ENCODE measurements at places on chromosomes 7 and 10.

DNA sequence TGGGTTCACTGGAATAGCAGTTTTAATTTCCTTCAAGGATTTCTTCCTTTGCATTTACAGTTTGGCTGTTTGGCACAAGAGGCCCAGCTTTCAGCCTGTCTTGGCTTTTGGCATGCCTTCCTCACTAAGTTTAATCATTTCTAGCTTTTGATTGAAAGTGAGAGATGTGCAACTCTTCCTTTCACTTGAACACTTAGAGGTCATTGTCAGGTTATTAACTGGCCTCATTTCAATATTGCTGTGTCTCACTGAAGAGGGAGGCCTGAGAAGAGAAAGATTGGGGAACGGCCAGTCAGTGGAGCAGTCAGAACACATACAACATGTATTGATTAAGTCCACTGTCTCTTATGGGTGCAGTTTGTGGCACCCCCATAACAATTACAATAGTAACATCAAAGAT is 33.9 kb downstream of the PTTG1IP2 start:
- no peak for DNase-seq

DNA sequence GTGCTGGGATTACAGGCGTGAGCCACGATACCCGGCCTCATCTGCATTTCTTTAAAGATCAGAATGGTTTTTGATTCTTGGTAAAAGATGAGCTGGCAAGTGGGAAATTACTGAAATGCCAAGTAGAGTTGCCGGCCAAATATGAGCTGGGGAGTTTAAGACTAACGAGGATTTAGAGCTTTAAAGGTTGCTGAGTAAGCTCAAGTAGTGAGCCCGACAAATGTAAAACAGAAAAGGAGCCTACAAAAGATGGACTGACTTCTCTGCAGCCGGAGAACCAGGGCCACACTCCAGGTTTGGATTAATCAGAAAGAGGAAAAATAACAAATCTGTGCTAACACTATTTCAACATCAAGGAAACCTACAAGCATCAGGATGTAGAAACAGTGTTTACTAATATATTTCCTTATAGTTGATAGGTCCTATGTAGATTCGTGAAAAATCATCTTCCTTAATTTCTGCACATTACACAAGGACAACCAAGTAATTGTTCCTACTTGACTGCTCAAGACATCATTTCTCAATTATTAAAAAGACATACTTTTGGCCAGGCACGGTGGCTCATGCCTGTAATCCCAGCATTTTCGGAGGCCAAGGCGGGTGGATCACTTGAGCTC is 49.6 kb downstream of the MPP7 start:
- no peak for DNase-seq

DNA sequence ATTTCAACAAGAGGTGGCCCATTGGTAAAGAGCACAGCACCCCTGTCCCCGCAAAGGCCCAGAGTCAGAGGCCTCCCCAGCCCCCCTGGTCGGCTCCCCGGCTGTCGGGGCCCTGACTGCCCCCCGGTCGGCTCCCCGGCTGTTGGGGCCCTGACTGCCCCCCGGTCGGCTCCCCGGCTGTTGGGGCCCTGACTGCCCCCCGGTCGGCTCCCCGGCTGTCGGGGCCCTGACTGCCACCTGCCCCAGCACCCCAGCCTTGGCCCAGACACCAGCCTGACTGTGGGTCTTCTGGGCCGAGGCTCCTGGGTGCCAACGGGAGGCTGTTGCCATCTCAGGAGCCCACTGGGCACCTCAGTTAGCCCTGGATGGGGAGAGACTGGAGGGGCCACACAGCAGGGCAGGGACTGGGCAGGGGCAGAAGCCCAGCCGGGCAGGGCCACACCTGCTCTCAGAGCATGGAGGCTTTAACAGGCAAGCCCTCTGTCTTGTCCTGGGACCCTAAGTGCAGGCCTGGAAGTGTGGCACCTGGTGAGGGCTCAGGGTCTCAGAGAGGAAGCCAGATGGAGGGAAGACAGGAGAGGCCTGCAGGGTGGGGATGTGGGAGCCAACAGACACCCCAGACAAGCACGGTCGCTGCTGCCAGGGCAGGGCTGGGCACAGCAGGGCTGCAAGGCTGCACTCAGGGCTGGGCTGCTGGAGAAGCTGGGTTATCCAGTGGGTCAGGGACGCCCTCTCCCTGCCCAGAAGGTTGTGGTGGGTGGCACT is 56.5 kb downstream of the JAKMIP3 start:
- DNase-seq = no peak

DNA sequence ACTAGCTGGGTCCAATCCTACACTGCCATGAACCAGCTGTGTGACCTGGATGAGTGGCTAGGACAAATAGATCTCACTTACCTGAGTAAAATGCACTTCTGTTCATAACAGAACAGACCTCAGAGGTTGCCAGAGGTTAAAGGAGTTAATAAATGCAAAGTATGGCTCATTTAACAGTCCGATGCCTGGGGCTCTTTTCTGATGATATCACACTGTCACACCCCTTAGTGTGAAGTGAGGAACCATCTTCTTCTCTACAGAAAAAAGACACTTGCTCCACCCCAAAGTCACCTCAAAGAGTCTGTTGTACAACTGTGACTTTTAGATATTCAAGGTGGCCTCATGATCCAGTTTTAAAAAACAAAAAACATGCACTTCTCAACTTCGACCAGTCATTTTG is 21.5 kb upstream of the TARP start:
- no peak for DNase-seq

All from hepatic stellate cell (primary cell).